ENCODE measurements at places on chromosomes 4 and X. TPM values are rescaled to one million over a fixed set of nuclear protein-coding genes. Genes with fewer than 3 reads are reported as not detected.

PRDM5 gene
- 21.8 TPM for total RNA-seq

FMR1NB gene
- total RNA-seq: not detected

ADGRA3 gene
- 20.7 TPM for total RNA-seq

FAM133A gene
- 0.15 TPM for total RNA-seq

AKAP14 gene
- total RNA-seq: not detected
